ENCODE measurements at places on chromosomes 1 and 21.

DNA sequence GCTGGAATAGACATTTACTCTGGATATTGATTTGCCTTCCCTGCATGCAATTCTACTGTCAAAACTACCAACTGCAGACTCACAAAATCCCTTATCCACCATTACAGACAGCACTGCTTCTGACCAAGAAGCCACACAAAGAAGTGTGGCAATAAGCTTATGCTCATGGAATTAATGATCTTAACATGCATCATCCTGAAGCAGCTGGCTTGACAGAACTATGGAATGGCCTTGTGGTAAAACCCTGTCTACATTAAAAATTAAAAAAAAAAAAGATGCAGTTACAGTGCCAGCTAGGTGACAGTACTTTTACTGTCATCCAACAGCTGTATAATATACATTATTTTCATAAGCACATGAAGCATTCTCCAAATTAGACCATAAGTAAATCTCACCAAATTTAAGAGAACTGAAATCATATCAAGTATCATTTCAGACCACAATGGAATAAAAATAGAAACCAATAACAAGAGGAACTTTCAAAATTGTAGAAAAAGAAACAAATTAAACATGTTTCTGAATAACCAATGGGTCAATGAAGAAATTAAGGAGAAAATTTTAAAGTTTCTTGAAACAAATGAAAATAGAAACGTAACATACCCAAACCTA lies 70.7 kb downstream of the SCMH1 start:
- DNase-seq: no peak

GRCh38 chr21:46617267-46618051 lies 12.6 kb upstream of the S100B start:
- no peak for DNase-seq

- no peak for DNase-seq
Observed at GRCh38 chr1:47003896-47004403, 19.5 kb upstream of the CYP4X1 start.

DNA sequence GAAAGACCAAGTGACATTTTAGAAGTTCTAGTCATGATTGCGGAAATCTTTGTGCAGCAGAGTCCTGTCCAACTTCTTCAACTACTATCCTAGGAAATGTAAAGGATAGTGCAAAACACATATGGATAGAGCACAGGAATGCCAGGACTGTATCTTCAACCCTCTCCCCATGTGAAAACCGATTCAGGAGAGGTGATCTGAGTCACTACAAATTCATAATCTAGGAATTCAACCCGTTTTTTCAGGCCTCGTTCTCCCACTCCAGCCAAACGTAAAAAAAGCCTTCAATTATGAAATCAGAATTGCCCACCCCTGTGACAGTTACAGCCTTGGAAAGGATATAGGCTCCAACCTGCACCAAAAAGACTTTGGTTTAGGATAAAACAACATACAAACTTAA lies 52.9 kb upstream of the RGS1 start:
- DNase-seq: no peak

DNA sequence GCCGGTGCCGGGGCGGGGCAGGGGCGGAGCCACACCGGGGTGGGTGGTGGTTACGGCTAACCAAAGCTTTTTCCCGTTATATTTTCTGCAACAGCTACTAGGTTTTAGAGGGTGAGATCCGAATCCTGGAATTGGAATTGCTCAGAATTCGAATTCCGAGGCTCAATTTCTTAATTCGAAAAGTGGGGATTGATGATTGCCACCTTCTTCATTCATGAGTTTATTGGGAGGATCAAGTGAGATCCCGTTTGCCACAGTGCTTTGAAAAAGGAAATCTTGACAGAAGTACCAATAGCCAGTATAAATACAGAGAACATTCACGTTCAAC lies 207 bp upstream of the SVBP start:
- no peak for DNase-seq

GRCh38 chr1:211527006-211527405 lies 35.0 kb upstream of the RD3 start:
- no peak for DNase-seq

DNA sequence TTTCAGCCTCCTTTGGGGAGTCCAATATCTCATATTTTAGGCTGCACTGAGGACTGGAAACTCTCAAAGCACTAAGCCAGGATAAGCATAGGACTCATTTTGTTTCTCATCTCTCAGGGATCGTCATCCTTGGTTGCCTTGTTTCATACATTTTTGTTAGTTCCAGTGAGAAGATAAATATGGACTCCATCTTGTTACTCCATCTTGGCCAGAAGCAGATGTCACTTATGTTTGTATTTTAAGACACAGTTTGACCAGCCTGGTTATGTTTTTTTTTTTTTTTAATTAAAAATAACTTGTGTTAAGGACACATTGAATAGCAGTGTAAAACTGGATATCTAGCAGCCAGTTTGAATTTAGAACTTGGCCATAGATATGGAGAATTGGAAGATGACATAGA lies 34.7 kb downstream of the DISP3 start:
- DNase-seq: no peak

GRCh38 chr1:20792196-20792595 lies 5.1 kb upstream of the HP1BP3 start:
- DNase-seq: no peak

- DNase-seq: no peak
Observed at GRCh38 chr1:167678838-167679237, 42.9 kb upstream of the MPZL1 start.

- no peak for DNase-seq
Observed at GRCh38 chr1:85058311-85058710, 10.0 kb upstream of the MCOLN3 start.

GRCh38 chr1:16141573-16142336 lies 14.1 kb downstream of the EPHA2 start:
- no peak for DNase-seq

GRCh38 chr1:156357977-156358376 lies 11.0 kb upstream of the RHBG start:
- no peak for DNase-seq

DNA sequence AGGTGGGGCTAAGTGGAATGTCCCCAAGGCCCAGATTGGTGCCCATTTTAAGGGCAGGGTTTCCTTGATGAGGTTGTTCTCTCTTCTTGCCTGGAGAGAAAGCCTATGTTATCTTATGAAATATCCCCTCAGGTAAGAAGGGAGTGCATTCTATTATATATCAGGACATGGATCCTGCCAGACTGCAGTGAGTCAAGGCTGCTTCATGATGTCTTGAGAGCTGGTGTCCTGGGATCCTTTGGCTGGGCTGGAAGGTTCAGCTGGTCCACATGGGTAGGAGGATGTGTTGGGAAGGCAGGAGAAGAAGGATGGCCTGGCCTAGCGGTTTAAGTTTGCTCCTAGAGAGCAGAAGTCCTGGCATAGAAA lies 207.6 kb downstream of the ROR1 start:
- DNase-seq: no peak

GRCh38 chr1:40799351-40799867 lies 15.8 kb downstream of the KCNQ4 start:
- no peak for DNase-seq

DNA sequence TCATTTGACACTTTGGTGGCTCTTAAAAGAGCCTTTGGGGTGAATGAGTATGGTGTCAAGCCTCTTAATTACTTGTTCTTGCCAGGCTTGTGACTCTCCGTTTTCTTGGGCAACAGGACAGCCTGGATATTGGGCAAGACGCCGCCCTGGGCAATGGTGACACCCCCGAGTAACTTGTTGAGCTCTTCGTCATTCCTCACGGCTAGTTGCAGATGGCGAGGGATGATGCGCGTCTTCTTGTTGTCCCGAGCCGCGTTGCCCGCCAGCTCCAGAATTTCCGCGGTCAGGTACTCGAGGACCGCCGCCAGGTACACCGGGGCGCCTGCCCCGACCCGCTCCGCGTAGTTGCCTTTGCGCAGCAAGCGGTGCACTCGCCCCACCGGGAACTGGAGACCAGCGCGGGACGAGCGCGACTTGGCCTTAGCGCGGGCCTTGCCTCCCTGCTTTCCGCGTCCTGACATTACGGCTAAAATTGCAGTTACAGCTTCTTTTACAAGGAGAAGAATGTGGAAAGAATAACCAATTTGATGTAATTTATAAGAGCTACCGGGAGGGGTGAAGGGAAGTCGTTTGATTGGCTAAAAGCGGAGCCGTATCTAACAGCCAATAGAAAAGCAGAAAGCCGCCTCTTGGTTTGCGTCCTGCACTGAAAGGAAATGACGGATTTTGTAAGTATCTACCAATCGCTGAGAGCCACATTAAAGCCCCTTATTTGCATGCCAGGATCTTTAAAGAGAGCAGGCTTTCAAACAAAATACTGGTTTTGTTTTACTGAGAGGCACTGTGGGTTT lies 11.7 kb upstream of the BOLA1 start:
- DNase-seq: peak; percentile 96

DNA sequence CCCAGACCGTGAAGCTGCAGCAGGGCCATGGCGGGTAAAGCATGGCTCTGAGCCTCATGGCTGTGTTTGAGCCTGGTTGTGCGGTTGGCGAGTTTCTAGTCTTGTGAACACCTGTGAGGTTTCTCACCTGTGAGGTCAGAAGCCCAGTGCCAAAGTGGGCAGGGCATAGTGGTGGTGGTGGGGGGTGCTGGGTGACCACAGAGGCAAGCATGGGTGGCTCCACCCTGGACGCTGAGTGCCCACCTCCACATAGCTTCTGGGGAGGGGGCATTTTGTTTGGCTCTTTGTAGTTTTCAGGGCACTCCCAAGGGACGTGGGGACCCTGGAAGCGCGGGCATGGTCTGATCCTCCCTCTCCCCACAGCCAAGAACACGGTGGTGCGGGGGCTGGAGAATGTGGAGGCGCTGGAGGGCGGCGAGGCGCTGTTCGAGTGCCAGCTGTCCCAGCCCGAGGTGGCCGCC lies 91.1 kb downstream of the TRIM11 start:
- DNase-seq: no peak

- no peak for DNase-seq
Observed at GRCh38 chr1:207173396-207173795, 69.4 kb downstream of the C4BPA start.

GRCh38 chr1:183942933-183943693 lies 94.4 kb downstream of the COLGALT2 start:
- DNase-seq: no peak

DNA sequence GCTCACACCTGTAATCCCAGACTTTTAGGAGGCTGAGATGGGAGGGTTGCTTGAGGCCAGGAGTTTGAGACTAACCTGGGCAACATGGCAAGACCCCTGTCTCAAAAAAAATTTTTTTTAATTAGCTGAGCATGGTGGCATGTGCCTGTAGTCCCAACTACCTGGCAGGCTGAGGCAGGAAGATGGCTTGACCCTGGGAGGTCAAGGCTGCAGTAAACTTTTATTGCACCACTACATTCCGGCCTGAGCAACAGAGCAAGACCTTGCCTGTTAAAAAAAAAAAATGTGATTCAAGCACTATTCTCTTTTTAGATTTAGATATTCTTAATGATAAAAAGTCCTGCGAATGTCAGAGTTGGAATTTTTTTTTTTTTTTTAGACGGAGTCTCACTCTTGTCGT lies 102.5 kb upstream of the L1TD1 start:
- DNase-seq: no peak

- DNase-seq: peak; percentile 86
Observed at GRCh38 chr1:28877132-28877781, 37.1 kb upstream of the EPB41 start.

DNA sequence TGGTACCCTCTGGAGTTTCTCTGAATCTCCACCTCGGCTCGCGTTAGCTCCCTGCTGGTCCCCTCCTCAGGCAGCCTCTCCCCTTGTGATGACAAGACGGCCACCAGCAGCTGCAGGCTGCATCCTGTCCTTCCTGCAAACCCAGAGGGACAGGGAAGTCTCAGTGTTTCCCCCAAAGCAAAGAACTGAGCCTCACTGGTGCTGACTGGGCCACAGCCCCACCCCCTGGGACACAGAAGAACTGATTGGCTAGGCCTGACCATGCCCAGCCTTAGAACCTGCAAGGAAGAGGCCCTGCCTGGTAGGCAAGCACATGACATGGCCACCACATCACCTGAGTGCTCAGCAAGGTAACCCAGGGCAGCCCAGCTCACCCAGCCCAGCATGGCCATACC lies 34.6 kb downstream of the TMEM51 start:
- DNase-seq: no peak

- DNase-seq: no peak
Observed at GRCh38 chr21:29812947-29813346, 126.8 kb downstream of the GRIK1 start.

GRCh38 chr1:62012836-62013235 lies 181.8 kb upstream of the L1TD1 start:
- DNase-seq: no peak

- DNase-seq: no peak
Observed at GRCh38 chr21:33974513-33975468, 59.2 kb upstream of the ATP5PO start.

DNA sequence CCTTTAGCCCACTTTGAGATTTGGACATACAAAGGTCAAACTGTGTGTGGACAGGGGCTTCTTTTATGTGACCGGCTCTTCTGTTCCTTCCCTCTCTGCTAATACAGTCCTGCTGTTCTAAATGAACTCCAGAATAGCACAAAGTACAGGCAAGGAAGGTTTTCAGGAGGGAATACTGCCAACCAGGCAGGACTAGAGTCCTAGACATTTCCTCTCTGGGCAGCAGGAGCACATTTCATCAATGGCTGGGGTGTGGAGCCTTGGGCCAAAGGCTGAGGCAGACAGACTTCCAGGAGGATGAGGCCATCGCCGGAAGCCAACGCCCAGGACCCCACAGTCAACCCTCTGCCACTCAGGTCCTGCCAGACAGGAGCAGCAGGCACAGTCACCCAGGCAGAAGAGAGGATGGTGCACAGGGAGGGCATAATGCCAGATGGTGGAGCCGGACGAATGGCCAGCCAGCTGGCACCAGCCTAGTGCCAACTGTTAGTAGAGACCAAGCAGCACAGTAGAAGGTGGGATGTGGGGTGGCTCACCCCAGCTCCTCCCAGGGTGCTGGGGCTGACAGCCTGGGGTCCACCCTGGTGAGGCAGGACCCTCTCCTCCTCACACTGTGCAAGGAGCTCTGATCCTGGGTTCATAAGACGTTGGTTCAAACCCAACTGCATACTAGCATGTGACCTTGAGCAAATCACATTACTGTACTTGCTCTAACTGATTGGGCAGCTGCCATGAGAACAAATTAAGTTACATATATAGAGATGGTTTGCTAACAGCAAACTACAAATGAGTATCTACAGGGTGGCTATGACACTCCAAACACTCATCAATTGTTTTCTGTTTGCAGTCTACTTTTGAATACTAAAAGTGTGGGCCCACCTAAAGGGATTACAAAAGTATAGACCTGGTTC lies 410.7 kb downstream of the SIPA1L2 start:
- no peak for DNase-seq

DNA sequence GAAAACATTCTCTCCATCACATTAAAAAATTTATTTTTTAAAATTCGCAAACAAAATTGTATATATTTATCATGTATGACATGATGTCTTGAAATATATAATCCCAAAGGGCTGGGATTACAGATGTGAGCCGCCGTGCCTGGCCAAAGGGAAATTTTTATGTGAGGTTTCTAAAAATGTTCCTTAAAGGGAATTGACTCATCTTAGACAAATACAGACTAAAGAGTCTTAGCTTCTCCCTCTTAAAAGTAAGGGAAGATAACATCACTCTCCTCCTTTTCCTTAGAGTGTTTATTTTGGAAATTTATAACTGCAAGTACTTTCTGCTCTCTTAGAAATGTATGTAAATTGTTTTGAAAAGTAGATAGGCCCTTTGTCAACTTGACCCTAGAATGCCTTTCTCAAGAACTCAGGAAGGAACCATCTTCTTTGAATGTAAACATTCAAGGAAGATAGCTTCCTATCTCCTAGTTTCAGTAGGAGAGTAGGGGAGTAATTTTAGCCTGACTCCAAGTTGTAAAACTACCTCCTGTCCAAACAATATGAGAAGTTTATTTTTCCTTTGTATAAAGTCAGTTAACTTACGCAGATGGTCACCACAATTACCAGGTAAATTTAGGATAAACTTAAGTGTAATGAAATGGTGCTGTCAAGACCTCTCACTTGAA lies 59.5 kb downstream of the C21orf91 start:
- no peak for DNase-seq
